ENCODE measurements at places on chromosomes 11 and 22.

DNA sequence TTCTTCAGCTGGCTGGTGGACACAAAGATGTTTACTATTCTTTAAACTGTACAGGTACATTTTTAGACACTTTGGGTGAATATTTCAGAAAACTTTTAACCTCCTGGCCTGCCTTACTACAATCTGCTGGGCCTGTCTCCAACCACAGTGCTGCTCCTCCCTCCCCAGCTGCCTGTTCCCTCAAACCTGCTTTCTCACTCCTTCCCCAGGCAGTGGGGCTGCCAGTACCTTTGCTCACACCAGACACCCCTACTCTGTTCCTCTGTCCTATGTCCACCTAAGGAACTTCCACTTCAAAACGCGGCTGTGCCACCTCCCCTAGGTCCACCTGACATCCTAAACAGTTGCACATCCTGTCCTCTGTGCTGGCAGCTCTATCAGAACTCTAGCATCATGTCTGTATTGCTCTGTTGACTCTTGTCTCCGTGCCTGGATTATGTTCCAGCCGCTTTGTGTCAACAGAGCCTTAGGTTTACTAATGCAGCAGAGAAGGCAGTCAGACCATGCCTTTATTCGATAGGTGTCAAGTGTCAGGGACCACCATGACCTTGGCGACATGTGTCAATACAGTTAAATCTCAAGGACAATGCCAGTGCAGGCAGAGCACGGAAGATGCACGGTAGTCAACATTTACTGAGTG is 13.4 kb downstream of the ZP1 start:
- DNase-seq: no peak

GRCh38 chr11:92855607-92856405 is 113.6 kb upstream of the MTNR1B start:
- no peak for DNase-seq

DNA sequence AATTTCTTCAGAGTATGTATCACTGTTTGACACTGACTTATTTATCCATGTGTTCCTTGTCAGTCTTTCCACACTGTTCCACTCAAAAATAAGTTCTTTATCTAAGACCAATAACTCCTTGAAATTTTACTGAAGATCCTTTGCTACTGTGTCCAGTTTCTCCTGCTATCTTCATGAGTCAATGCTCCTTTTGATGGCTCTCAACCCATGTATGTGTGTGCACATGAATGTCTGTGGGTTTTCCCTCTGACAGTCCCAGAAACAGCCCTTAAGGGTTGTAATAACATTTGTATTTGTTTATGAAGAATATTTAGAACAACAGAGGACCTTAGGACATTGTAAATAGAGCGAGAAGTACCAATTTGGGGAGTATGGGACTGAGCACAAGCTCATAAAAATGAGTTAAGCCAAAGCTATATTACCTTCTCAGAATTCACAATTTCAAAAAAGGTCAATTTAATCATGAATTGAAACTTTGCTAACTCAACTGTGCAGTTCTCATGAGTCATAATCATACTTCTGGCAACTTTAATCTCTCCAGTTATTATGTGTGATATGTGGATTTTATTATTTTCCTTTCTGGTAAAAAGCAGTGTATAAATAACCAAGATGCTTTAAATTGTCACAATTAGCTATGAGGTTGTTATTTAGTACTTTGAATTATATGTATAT is 533.6 kb downstream of the CNTN5 start:
- no peak for DNase-seq

- peak; percentile 4 for DNase-seq
These were observed 7.8 kb downstream of the TAF1D start for GRCh38 chr11:93733474-93733873.

- DNase-seq: no peak
These were observed 403.9 kb downstream of the CTTN start for GRCh38 chr11:70802185-70802584.

GRCh38 chr11:41284354-41284753 is 175.1 kb downstream of the LRRC4C start:
- no peak for DNase-seq

GRCh38 chr11:2515401-2516275 is 70.8 kb downstream of the KCNQ1 start:
- DNase-seq: no peak

- DNase-seq: no peak
These were observed 54.1 kb downstream of the LDLRAD3 start for GRCh38 chr11:35997902-35998520.

GRCh38 chr11:68010090-68011041 is at the start of gene ALDH3B1:
ALDH3B1 (plus strand) TSS chr11:68010327; CDS start chr11:68015298, 4,971 bp downstream.
- peak; percentile 70 for DNase-seq

DNA sequence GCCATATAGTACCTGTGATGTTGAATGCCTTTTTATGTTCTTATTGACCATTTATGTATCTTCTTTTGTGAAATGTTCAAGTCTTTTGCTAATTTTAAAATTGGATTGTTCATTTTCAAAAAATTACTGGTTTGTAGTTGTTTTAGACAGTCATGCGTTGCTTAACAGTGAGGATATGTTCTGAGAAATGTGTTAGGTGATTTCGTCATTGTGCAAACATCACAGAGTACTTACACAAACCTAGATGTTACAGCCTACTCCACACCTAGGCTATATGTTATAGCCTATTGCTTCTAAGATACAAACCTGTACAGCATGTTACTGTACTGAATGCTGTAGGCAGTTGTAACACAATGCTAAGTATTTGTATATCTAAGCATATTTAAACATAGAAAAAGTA is 32.5 kb downstream of the PDE3B start:
- DNase-seq: no peak

DNA sequence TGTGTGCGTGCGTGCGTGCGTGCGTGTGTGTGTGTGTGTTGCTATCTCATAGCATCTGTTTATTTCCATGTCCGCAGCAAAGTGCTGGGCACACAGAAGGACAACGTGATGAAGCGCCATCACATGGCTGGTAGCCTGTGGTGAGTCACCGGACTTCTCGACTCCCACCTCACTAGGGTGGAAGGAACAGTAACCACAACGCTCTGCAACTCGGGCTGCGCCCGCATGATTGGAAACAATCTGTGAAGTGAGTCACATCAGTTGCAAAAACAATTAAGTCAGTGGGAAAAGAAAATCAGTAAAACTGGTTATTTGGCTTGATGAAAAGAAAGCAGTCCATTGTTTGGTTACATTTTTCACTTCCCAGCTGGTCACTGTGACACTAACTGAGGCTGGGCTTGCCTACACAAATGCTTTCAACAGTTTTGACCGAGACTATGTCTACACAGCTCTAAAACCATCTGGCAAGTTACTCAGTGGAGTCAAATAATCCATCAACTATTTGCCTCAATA is 437.3 kb upstream of the CADM1 start:
- DNase-seq: peak; percentile 100

DNA sequence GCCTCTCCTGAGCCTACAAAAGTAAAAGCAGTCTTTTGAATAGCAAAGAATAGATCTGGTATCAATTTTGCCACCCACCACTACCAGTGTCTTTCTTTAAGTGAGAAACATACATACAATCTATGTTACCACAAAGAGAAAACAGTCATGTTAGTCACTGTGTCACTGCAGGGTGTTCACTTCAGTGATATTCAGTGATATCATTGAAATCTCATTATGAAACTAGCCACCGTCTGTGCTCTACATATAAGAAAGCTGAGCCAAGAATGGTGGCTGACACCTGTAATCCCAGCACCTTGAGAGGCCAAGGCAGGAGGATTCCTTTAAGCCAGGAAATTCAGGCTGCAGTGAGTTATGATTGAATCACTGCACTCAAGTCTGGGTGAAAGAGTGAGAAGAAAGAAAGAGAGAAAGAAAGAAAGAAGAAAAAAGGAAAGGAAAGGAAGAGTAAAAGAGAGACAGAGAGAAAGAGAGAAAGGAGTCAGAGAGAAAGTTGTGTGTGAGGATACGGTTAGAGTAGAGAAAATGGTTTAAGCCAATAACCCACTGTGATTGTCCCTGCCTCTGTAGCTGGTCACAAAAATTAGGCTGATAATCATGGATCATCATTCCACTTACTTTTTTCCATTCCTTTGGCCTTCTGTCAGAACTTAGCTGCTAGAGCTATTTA is 847.1 kb downstream of the FAM181B start:
- DNase-seq: no peak

Measured in mammary epithelial cell (primary cell).